ENCODE measurements at places on chromosomes 7 and 10.

DNA sequence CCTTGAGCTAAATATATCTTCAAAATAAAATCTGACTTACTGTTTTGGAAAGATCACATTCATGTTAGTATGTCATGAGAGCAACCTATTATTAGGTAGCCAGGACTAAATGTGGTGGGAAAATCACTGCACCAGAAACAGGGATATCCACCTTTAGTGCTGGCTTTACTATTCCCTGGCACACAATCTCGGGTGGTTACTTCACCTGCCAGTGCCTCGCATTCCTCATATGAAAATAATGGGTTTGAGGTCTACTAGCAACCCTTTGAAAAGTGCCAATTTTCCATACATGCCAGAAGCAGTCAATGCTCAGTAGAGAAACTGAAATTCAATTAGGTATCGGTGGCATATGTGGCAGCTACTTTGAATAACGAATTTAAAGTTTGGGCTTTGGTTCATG is 36.8 kb downstream of the PTN start:
- DNase-seq = no peak

DNA sequence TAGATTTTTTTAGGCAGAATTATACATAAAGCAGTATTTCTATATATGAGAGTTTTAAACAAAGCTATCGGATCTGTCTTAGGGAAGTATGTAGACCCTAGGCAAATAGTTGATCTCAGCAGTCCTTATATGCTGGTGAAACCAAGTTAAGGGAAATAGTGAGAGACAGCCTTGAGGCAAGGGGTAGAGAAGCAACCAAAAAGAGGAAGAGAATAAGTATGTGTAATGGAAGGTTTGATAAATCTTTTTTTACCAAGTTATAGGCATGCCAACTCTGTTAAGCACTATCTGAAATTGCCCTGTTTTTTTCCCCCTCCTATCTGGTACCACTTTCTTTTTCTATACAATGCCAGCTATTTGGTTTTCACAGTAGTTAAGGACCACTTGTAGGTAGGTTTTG is 19.9 kb downstream of the SPAG6 start:
- DNase-seq = no peak

GRCh38 chr7:1156782-1157535 is 3.0 kb downstream of the ZFAND2A start:
- DNase-seq = no peak

GRCh38 chr10:96502561-96503282 is 11.0 kb downstream of the TLL2 start:
- DNase-seq = no peak

- no peak for DNase-seq
Observed at GRCh38 chr10:100744987-100745881, at the start of gene PAX2. Gene PAX2, plus strand, starts transcription at chr10:100745582. Its CDS starts 679 bp downstream, at chr10:100746261.

GRCh38 chr10:121159670-121160069 is 308.5 kb downstream of the WDR11 start:
- DNase-seq = no peak

GRCh38 chr10:3342771-3343170 is 170.2 kb upstream of the PITRM1 start:
- DNase-seq = no peak

GRCh38 chr10:128722947-128723346 is 596.7 kb upstream of the MKI67 start:
- no peak for DNase-seq
